ENCODE measurements at places on chromosomes 12 and 14. TPM values are rescaled to one million over a fixed set of nuclear protein-coding genes. Genes with fewer than 3 reads are reported as not detected.

Gene ASB2
- 48.5 TPM for total RNA-seq

Gene TAS2R30
- 6.0 TPM for total RNA-seq

DNA sequence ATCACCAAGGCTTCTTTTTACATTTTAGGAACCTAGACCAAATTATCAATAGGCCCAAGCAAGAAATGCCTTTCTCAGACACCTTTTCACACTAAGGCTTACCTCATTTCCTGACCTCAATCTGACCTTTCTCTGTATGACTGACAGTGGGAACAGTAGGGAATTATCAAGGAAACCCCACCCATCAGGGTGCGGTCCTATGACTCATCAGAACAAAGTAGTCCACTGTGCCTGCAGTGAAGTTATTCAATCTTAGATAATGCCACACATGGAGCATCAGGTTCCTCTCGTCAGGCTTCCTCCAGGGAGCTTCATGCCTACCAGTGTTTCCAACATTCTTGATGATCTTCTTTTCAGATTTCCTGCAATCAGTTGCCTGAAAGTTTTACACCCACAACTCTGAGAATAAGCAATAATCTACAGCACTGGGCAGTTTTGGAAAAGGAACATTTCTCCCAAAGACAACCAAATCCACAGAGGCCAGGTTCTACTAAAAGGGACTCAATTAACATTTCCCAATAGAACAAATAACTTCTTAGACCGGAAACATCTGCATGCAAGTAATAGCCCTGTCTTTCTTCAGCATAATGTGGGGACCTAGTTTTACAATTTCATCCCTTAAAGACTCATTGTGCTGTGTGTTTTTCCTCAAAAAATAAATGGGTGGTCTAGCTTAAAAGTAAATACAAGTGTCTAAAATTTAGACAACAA is 35.9 kb upstream of the TMTC2 start:
- peak; percentile 88 for ATAC-seq

Gene VRTN
- total RNA-seq: not detected

DNA sequence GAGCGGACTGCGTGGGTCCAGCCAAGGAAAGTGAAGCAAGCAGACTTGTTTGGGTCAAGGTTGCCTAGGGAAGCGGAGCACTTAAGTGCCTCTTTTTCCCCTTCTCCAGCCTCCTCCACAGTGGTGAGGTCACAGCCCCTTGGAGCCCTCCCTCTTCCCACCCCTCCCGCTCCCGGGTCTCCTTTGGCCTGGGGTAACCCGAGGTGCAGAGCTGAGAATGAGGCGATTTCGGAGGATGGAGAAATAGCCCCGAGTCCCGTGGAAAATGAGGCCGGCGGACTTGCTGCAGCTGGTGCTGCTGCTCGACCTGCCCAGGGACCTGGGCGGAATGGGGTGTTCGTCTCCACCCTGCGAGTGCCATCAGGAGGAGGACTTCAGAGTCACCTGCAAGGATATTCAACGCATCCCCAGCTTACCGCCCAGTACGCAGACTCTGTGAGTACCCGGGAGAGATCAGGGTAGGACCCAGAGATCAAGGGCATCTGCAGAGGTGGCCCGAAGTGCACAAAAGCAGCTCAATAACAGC is at the start of gene TSHR:
Gene TSHR, plus strand, starts transcription at position 206 of the 526 bp plus-strand sequence. Its CDS starts 60 bp downstream, at position 266.
- ATAC-seq: no peak

Gene MIP
- total RNA-seq: not detected

DNA sequence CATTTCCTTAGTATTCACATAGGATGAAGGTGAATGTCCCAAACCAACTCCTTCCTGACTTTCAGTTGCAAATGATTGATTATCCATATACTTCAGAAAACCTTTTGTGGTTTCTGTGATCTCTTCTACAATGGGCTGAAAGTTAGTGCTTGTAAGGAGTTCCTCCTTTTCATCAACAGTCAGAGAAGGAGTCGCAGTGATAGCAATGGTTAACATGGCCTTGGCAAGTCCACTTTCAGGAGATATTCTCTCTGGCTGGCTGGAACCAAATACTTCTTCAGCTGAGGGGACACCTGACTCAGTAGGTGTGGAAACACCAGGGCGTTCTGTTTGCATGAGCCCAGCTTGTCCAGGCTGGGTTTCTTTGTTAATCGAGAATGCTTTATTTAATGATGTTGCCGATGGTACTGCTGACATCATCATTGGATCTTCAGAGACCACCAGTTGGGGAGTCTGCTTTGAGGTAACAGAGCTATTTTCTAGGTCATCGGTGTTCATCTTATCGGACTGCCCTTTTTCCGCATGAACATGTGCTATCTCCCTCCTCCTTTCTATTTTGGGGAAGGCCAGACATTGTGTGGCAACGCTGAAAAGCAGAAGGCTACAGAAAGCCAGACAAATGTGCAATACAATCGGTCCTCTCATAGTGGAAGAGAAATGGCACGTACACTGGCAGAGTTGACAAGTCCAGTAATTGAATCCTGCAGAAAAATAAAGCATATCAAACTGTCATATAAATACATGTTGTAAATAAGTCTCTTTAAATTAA is 13.1 kb downstream of the ARMH4 start:
- ATAC-seq: no peak

DNA sequence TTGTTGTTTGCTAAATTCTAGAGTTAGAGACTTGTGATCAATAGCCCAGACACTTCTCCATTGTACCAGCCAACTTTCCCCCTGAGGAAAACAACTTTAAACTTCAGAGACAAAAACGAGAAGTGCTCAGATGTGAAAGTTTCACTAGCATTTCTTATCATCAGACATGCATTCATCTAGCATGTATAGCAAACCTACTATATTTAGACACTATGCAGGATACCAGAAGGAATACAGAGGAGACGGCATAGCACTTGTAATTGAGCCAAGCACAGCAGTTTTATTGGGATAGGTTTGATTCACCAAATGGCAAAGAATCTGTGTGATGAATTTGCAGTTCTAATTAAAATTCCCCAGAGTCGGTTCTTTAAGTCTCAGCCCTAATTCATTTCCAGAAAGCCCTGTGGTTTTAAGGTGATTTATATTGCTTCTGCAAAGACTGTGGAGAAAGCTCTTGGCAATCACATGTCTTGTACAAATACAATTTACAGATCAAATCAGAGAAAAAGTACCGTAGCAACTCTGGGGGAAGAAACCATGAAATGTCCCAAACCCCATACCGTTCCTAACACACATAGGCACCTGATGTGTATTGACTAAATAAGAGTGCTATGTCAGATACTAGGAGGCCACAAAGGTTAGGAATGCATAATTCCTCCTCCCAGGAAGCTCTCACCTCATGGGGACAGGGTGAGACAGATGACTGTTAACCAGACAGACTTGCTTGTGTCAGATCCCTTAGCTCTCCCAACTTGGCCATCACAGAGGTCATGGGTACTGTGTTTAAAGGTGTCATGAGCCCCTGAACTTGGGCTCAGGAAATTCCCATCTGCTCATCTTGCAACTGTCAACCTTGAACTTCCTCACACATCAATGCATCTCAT is 69.6 kb upstream of the KRAS start:
- ATAC-seq: peak; percentile 79

Gene SMAGP
- total RNA-seq: 0.50 TPM

- ATAC-seq: no peak
Observed at GRCh38 chr12:83365317-83365716, 678.6 kb downstream of the TMTC2 start.

Gene TSPAN19
- total RNA-seq: not detected

DNA sequence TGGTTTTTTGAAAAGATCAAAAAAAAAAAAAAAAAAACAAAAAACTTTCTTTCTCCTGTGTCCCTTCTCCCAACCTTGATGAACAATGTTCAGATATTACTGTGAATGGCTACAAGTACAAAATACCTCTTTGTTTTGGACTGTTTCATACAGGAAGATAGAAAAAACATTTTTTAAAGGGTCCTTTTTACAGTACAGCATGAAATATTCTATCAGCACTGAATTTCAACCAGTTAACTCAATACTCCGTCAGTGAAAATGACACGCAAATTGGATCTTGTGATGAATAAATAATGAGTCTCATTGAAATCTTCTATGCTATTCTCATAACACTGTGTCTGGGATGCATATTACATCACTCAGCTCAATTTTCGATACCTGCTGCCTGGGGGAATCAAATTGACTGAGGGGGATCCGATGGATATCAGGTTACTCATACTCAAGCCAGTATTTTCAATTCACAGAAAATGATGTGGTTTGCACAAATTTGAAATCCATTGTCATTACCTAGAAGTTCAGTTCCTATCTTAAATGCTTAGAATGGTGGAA is 179.6 kb downstream of the TMTC2 start:
- no peak for ATAC-seq

Gene DEPDC4
- 2.4 TPM for total RNA-seq

DNA sequence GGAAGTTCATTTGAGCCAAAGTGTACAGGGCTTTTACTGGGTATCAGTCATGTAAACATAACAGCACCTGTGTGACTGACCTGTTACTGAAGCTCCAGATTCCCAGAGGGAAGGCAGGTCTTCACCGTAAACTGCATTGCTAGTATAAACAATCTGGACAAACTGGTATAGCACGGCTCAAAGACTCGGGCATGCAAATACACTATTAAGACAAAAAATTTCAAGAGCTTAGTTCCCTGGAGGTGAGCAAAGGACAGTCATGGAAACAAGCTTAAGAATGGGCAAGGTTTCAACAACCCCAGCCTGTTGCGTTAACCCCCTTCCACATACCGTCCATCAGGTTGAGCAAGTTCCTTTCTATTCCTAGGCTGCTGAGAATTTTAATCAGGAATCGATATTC is 9.4 kb downstream of the PARP11 start:
- ATAC-seq: no peak

DNA sequence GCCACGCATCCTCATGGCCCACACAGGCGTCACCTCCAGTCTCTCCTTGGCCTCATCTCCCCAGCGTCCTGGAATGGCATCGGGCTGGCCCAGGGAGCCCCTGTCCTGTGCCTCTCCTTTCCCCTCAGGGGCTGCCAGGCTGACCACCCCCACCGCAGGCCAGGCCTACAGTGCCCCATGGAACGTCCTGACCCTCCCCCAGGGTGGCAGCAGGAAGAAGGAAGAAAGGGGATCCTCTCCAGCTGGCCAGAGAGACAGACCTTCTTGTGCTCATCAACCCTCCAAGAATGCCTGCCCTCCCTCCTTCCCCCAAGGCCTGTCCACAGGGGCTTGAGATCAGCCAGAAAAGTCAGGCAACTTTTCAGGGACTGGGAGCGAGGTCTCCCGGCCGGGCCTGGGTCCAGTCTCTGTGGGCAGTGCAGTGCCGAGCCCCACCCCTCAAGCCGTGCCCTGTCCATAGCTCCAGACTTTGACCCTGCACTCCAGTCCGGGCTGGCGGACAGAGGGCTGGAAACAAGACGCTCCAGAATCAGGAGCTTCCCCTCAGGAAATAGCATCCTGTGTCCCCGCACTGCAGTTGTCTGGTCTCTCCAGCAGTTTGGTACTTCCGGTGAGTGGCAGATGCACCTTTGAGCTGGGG is at the start of gene DAO:
Gene DAO, plus strand, starts transcription at position 478 of the 640 bp plus-strand sequence. CDS start 4,915 bp downstream, outside the sequence.
- ATAC-seq: no peak

Gene KRT79
- 0.82 TPM for total RNA-seq

Gene GDF3
- not detected for total RNA-seq

GRCh38 chr14:81272317-81272716 is 51.6 kb upstream of the GTF2A1 start:
- ATAC-seq: no peak

DNA sequence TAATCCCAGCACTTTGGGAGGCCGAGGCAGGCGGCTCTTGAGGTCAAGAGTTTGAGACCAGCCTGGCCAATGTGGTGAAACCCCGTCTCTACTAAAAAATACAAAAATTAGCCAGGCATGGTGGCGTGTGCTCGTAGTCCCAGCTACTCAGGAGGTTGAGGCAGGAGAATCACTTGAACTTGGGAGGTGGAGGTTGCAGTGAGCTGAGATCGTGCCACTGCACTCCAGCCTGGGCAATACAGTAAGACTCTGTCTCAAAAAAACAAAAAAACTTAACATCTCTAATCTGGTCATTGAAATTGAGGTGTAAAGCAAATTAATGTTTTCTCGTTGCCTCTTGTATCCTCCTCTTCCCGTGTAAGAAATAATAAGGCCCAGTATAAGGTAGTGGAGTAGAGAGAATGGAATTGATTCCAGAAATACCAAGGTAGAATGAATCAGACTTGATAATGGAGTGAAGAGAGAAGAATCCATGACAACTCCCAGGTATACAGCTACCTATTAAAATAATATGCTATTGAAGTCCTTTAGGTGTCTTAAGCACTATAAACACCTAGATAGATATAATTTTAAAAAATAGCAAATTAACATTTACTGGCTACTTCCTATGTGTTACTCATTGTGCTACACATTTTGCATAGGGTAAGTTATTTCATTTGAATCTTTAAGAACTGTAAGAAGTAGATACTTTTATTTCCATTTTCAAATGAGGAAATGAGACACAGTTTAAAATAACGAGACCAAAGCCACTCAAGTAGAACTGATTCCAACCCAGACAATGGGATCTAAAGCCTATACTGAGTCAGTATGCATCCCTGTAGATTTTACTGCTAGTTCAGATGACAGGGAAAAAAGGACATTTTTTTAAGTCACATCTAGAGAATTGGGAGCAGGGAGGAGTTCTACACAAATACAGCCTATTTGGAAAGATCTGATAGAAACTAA is 23.2 kb downstream of the RAP1B start:
- ATAC-seq: no peak

- peak; percentile 29 for ATAC-seq
Observed at GRCh38 chr12:116121453-116121871, 156.0 kb downstream of the MED13L start.

Gene RND1
- total RNA-seq: 2.5 TPM

DNA sequence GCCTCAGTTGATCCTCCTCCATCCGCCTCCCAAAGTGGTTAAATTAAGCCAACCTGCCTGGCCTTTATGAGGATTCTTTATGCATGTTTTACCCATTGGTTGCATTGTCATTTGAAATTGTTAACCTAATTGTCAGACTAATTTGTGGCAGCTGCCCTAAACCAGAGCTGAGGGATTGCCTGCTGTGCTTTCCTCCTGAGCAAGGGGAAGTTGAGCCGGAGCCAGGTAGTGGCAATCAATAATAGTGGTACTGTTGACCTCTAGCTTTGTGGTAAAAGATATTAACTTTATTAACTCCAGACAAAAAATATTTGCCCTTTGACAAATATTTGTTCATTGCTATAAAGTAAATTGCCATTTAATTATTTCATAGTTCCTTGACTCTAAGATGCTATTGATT is 5.6 kb upstream of the HEBP1 start:
- ATAC-seq: no peak

DNA sequence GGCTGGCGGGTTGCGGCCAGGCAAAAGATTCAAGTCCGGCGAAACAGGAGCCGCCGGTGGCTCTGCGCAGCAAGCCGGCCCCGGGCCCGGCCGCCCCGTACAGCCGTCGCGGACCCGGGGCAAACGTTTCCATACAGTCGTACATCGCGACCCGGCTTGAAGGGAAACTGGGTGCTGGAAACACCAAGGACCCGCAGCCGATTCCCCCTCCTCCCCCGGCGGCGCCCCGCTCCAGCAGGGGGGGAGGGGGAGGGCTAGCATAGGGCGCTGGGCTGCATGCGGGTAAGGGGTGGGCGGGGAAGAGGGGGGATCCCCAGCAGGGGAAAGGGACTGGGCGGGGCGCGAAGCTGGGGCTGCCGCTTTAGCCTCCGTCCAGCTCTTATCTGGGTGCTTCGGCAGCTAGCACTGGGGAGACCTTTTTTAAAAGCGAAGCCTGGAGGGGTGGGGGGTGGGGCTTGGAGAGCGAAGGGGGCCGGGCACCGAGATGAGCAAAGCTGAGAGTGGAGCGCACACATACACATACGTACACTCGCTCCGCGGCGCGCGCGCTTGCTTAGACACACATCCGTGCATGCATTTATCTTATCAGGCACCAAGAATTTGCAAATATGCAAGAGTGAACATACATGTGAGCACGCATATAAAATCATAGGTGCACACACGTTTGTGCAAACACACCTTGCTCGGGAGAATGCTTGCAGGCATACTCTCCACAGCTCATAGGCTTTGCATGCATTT is 11.9 kb downstream of the RARG start:
- ATAC-seq: peak; percentile 44
